Ureter (tissue), 1 donor: ENCODE measurements at places on chromosomes 2 and 18. TPM values are rescaled to one million over a fixed set of nuclear protein-coding genes. Genes with fewer than 3 reads are reported as not detected.

GRCh38 chr18:44916429-44917207, 235.9 kb downstream of the SETBP1 start:
- DNase-seq: no peak

Gene LYPD6
- 12.2 TPM for total RNA-seq

GRCh38 chr18:68642003-68642402, 72.9 kb downstream of the TMX3 start:
- no peak for DNase-seq

DNA sequence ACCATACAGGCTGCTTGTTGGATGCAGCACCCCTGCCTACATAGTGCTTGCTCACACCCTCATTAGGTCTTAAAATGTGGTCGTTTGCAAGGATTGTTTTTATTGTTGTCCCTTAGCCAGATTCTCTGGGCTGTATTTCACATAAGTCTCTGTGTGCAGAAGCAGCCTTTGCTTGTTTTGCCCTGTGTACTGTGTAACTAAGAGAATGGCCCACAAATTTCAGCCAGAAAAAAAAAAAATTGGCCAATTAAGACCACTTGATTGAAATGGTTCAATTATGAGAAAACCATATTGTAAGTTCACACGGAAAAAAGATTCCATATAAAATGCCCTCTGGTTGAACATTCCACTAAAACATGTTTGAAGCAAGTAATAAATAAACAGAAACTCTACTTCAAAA, 377.1 kb upstream of the SOX11 start:
- no peak for DNase-seq

- DNase-seq: no peak
Measured at GRCh38 chr2:239376942-239377531, 23.8 kb downstream of the HDAC4 start.

GRCh38 chr2:235041221-235041917, 89.6 kb downstream of the SH3BP4 start:
- no peak for DNase-seq

Gene ALMS1
- 36.3 TPM for total RNA-seq

DNA sequence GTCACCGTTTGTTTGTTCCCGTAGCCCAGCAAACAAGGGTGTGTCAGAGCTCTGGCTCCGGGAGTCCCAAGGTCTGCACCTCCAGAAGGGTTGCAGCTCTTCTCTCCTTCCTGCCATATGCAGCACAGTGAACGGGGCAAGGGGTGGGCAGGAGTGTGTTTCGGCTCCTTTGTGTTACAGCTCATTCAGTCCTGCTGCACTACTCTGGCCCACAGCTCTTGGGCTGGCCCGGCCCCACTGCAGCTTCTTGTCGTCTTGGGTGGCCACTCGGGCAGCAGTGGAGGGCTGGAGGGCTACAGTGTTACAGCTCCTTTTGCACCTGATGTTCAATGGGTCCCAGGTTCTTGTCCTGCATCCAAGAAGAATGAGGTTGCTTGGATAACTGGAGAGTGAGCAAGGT, 408.3 kb downstream of the DCC start:
- no peak for DNase-seq

Gene SRD5A2
- total RNA-seq: 0.65 TPM

GRCh38 chr2:218046238-218046637, 22.8 kb upstream of the RUFY4 start:
- no peak for DNase-seq

- DNase-seq: no peak
Measured at GRCh38 chr2:200786423-200786822, 25.3 kb upstream of the BZW1 start.

- DNase-seq: no peak
Measured at GRCh38 chr2:29053670-29054400, 20.5 kb downstream of the PCARE start.

GRCh38 chr2:215831296-215831913, 181.9 kb downstream of the MREG start:
- no peak for DNase-seq

- peak; percentile 37 for DNase-seq
Measured at GRCh38 chr2:128501700-128502099, 183.0 kb upstream of the HS6ST1 start.

Gene PKP4
- 142 TPM for total RNA-seq

DNA sequence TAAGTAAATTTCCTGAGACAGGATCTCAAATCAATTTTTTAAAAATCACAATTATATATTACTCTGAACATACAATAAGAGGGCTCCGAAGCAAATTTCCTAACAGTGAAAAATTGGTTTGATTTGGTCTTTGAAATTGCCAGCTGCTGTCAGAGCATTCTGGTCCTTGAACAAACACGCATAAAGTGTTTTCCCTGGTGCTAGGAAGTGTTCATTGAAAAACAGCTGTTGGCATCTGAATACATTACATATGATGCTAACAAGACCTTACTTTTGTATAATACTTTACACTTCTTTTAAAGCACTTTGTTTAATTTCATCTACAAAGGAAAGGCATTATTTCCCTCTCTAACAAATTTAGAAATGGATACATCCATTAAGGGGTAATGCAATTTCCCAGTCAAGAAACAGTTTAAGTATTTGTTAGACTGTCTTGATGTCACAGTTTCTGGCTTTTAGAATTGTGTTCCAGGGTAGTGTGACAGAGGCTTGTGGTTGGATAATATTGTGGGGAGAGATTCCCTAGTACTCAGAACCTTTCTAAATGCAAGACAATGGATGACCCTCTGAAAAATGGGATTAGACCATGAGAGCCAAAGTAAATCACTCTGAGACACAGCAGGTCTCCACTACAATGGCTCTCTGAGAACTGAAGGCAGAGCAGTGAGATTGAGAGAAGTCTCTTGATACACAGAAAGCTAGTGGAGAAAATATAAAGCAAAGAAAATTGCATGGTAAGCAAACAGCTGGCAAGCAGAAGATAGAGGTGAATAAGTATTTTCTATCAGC, 299.0 kb downstream of the TRIB2 start:
- no peak for DNase-seq

Gene MTCL1
- 150 TPM for total RNA-seq

DNA sequence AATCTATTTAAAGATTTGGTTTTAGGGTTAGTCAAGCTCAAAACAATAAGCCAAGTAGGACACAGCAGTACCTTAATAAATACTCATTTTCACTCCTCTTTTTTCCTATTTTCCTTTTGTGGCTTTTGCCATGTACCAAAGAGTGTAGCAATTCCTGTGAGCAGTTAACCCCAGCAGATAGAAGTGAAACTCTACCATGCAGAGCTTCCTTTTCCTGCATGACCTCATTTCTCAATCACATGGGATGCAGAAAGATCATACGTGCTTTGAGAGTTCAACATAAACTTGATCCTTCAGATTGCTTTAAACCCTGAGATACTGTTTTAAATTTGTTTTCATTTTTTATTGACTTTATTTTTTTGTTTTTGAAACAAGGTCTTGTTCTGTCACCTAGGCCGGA, 99.1 kb upstream of the ARHGAP15 start:
- DNase-seq: no peak

- DNase-seq: no peak
Measured at GRCh38 chr2:73746015-73746876, 9.1 kb upstream of the TPRKB start.

Gene SKA1
- total RNA-seq: 0.39 TPM

Gene PSMA8
- total RNA-seq: not detected
